GM19239 (cell line): ENCODE measurements at places on chromosomes 5 and 9.

- DNase-seq, result no peak
Measured at GRCh38 chr5:134649163-134649835, 714 bp downstream of the SEC24A start.

DNA sequence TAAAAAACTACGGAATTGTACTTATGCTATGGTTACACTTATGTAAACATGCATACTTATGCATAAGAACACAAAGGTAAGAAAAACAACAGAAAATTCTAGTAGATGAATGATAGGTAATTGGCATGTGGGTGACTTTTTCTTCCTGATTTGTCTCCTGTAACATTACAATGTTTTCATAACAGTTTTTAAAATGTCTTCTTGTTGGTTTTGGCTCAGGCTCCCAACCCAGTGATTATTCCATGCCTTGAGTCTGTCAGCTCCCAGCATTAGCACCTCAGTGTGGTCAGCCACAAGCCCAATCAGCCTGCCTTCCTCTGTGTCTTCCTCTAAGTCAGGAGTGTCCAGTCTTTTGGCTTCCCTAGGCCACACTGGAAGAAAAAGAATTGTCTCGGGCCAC, 7.9 kb upstream of the FOXE1 start:
- no peak for DNase-seq

DNA sequence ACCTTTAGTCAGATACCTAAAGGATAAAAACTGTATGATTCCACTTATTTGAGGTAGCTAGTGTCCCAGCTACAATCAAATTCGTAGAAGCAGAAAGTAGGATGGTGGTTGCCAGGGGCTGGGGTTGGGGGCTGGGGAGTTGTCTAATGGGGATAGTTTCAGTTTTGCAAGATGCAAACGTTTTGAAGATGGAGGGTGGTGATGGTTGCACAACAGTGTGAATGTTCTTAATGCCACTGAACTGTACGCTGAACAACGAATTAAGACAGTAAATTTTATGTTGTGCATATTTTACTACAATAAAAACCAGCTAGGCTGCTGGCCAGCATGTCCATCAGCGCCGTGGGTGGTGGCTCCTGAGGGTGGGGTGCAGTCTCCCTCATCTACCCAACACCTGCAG, 137.8 kb downstream of the GADD45G start:
- no peak for DNase-seq

- DNase-seq, result no peak
Measured at GRCh38 chr5:54766748-54767147, 218.6 kb downstream of the ESM1 start.

- no peak for DNase-seq
Measured at GRCh38 chr5:101435768-101436167, 532.7 kb upstream of the ST8SIA4 start.

- no peak for DNase-seq
Measured at GRCh38 chr9:113289091-113289490, 13.6 kb downstream of the PRPF4 start.

- no peak for DNase-seq
Measured at GRCh38 chr5:173872957-173873305, 15.2 kb upstream of the CPEB4 start.

GRCh38 chr5:69042915-69043654, 50.7 kb upstream of the SLC30A5 start:
- peak; percentile 69 for DNase-seq

DNA sequence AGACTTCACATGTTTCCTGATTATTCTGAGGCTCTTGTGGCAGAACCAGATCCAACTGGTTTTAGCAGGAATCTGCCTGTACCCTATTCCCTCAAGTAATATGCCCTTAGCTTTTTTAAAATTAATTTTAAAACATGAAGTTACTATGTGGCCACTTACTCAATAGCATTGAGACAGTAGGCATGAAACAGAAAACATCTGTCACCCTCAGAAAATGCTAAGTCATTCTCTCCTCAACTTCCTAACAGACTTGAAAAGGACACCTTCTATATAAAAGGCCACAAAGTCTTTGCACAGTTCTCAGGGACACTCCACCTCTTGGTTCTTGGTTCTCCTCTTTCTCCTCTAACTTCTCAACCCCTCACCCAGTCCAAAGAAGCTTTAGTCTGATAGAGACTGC, 277.8 kb downstream of the RAB3C start:
- no peak for DNase-seq

GRCh38 chr5:130166839-130167490, 262.7 kb downstream of the CHSY3 start:
- no peak for DNase-seq

DNA sequence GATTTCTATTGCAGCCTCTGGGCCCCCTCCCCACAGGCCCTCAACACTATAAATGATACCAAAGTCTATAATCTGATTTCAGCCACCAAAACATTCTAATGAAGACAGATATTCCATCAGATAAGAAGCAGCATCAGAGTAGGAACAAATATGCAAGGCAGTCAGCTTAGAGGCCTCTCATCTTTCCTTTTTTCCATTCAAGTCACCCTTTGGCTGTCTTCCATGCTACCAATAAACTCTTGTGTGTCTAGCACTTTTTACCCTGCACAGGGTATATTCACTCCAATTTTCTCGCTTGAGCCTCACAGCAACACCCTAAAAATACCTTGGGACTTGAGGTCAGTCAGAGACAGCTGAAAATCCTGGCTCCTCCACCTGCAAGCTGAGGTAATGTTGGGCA, 193.7 kb downstream of the BRINP1 start:
- DNase-seq, result no peak

DNA sequence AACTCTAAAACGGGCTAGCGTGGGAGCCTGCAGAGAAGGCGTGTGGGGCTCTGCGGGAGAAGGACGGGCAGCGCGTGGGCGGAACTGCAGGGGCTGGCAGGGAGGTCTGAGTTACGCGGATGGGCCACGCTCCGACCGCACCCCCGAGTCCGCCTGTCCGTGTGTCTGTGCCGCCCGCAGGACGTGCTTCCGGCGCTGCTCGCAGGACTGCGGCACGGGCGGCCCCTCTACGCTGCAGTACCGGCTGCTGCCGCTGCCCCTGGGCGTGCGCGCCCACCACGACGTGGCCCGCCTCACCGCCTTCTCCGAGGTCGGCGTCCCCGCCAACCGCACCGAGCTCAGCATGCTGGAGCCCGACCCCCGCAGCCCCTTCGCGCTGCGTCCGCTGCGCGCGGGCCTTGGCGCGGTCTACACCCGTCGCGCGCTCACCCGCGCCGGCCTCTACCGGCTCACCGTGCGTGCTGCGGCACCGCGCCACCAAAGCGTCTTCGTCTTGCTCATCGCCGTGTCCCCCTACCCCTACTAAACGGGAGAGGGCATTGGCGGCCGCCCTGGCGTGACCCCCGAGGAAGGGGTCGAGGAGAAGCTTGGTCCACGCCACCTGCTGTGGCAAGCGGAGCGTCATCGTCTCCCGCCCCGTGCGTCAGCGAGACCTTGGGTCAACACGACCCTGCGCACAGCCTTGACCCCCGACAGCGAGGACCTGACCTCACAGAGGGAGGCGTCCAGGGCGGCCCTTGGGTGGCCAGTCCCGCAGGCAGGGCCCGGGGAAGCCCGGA, 11.4 kb upstream of the ASS1 start:
- DNase-seq, result peak; percentile 54

GRCh38 chr9:70177121-70177520, 81.7 kb upstream of the SMC5 start:
- DNase-seq, result no peak

GRCh38 chr9:84997472-84997871, 327.9 kb downstream of the NTRK2 start:
- DNase-seq, result no peak
